ENCODE measurements at places on chromosomes 7 and 10. TPM values are rescaled to one million over a fixed set of nuclear protein-coding genes. Genes with fewer than 3 reads are reported as not detected.

The HHEX gene
- total RNA-seq: 9.2 TPM

The PRLHR gene
- not detected for total RNA-seq

The TUBB8 gene
- total RNA-seq: not detected

The ZNF853 gene
- 0.99 TPM for total RNA-seq

The GGCT gene
- 17.7 TPM for total RNA-seq

Data from smooth muscle cell of the pulmonary artery (primary cell).